ENCODE measurements at places on chromosomes 4 and X. TPM values are rescaled to one million over a fixed set of nuclear protein-coding genes. Genes with fewer than 3 reads are reported as not detected.

DNA sequence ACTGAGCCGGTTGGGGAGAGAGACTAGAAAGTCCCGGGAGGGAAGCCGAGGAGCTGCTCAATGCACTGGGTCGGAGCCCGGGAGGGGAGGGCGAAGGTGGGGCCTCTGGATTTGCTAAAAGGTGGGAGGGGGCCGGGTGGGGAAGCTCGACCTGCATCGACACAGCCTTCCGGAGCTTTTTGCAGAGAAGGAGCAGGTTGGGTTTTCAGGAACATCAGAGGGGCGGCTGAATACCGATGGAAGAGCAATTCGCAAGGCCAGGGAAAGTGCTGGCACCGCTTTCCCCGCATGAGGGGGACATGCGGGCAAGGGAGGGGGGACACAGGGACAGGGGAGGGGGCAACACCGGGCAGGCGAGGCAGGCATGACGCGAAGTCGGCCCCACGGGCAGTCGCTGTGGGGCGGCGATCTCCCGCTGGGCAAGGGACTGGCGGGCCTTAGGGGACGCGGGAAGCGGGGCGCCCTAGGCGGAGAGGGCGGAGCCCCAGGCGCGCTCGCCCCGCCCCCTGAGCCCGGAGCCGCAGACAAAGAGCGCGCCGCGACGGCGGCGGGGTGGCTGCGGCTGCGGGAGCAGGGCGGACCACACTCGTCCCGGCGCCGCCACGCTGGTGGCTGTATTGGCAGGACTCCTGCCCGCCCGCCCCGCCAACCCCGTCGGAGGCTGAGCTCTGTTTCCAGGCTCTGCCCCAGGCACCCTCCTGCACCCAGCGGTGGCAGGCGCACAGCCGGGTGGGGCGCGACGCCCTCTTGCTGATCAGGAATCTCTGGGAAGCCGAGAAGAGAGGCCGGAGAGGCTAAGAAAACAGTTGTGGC, 11.6 kb downstream of the PDZD4 start:
- no peaks in the 10 kb centered on the region for H3K27me3 ChIP-seq
- H3K36me3 ChIP-seq, result no peaks in the 10 kb centered on the region
- no peak overlapping the region for H3K27ac ChIP-seq
- peak overlapping the region; percentile 48 for H3K4me3 ChIP-seq
- DNase-seq, result peak; percentile 85

DNA sequence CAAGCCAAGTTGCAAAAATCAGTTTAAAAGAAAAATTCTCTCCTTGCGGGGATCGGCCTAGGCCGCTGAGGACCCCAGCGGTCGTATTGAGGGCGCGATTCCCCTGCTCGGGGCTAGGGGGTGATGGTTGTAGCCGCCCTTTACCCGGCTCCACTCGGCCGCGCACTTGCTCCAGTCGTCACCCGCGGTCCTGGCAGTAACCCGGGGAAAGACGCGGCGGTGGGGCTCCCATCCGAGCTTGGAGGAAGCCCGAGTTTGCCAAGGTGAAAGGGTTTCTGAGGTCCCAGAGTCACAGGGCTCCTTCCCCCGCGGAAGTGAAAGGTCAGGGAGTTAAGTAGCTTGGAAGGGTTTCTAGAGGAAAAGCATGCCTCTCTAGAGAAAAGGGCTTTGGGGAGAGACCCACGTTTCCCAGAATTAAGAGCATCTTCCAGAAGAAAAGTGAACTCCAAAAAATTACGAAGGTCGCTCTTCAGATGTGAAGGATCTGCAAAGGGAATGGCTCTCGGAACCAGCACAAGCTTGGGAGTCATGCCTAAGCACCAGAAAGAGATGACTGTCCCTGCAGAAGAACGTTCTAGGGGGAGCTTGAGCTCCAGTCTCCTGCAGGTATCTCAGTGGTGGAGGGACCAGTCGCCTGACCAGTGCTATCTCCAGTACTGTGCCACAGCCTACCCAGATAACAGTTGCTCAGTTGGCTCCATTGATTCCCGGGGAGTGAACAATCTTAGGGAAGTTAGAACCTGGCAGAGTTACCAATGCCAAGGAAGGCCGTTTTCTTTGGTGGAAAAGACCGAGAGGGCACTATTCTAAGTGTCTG, 875 bp downstream of the LAP3 start:
- no peak overlapping the region for H3K27ac ChIP-seq
- no peaks in the 10 kb centered on the region for H3K27me3 ChIP-seq
- H3K4me3 ChIP-seq, result peak overlapping the region; percentile 59
- H3K4me1 ChIP-seq, result no peaks in the 10 kb centered on the region
- H3K36me3 ChIP-seq, result no peaks in the 10 kb centered on the region

- no peaks in the 10 kb centered on the region for H3K27me3 ChIP-seq
- H3K36me3 ChIP-seq, result no peaks in the 10 kb centered on the region
- no peak overlapping the region for H3K27ac ChIP-seq
- no peak for DNase-seq
- no peak overlapping the region for H3K4me3 ChIP-seq
These were observed 647.4 kb downstream of the BCOR start for GRCh38 chrX:39450234-39450977.

GRCh38 chrX:110421500-110422455, 63.1 kb downstream of the RTL9 start:
- no peak for DNase-seq
- no peak overlapping the region for H3K27ac ChIP-seq
- no peaks in the 10 kb centered on the region for H3K36me3 ChIP-seq
- peaks cover 7% of the 10 kb centered on the region for H3K4me1 ChIP-seq
- no peaks in the 10 kb centered on the region for H3K27me3 ChIP-seq

DNA sequence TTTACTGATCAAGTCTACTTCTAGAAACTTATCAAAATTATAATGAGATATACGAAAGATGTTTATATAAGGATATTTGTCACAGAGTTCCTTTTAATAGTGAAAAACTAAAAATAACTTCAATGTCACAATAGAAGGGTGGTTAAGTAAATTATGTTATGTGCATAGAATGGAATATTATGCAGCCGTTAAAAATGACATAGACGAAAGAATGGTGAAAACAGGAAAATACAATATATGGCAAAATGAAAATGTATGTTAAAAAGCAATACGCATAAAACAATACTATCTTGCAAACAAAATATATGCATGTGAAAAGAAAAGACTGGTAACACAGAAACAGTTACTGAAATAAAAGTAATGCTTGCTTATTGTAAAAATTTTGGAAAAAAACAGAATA, 19.1 kb downstream of the ZDHHC9 start:
- no peaks in the 10 kb centered on the region for H3K4me1 ChIP-seq
- H3K4me3 ChIP-seq, result no peak overlapping the region
- no peaks in the 10 kb centered on the region for H3K36me3 ChIP-seq
- H3K27ac ChIP-seq, result no peak overlapping the region
- H3K27me3 ChIP-seq, result no peaks in the 10 kb centered on the region
- DNase-seq, result no peak

GAGE1 gene
- total RNA-seq, result not detected

SRP72 gene
- 114 TPM for total RNA-seq

MAGED2 gene
- 299 TPM for total RNA-seq

Data from neural progenitor cell (in vitro differentiated cells).